Left ventricle myocardium inferior (tissue), 1 donor: ENCODE measurements at places on chromosomes 13 and 19. TPM values are rescaled to one million over a fixed set of nuclear protein-coding genes. Genes with fewer than 3 reads are reported as not detected.
A peak's percentile ranks its signal among the peaks of the same experiment; 100 is the strongest.

DNA sequence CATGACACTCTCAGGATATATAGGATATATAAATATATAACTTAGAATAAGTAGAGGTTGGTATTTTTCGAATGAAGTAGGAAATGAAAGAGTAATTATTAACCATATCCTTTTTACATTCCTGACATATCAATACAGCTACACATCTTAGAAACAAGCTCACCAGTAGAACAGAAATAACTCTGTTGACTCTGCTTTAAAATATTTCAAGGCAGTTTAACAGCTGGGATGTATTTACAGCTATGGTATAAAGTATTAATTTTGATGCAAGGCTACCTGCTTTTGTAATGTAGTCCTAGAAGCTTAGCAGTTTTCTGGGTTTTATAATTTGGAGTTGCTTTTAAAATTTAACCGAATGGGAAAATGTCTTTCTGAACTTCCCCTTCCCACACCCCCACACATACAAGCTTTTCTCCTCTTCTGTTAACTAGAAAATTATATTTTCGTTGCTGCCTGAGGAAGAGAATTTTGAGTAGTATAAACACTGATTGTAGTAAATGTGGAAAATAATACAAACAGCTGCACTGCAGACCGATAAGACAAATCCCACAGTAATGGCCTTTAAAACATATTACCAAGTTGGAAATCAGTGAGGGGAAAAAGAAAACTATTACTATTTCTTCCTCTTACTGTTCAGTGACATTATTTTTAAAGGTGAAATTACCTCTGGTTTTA, 147.7 kb downstream of the GGACT start:
- no peak for DNase-seq

GRCh38 chr19:43997631-43998290, 5.0 kb upstream of the ZNF230 start:
- no peak for DNase-seq

GRCh38 chr13:52845334-52845761, 3.1 kb downstream of the PCDH8 start:
- DNase-seq: no peak

Gene GPR18
- not detected for total RNA-seq

Gene WDR88
- not detected for total RNA-seq

Gene UFM1
- 26.1 TPM for total RNA-seq

DNA sequence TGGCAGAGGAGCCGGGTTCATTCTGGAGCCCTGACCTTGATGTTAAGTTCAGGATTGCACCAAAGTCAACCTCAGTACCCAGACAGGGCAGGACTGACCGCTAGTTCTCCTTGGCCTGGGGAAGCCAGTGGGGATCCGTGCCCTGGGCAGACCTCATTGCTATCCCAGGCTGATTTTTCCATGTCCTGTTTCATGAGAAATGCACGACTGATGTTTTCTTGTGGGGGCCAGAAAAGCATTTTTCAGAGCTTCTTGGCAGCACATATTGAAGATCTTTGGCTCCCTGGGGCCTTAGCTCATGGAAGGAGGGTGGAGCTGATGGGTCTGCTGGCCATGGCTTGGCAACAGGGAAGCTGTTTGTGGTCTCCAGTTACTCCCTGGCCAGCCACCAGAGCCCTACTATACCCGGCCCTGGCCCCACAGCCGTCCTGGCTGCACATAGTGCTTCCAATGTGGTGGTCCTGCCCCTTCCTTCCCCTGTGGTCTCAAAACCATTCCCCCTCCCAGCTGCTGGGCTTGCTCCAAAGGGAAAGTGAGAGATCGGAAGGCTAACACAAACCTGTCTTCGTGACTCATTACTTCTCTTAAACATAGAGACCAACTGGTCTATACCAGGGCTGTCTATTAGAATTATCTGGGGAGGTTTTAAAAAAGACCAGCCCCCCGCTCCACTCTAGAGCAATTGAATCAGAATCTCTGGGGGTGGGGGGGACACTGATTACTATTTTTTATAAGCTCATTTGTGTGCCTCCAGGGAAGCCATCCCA, 11.2 kb downstream of the IL17D start:
- peak; percentile 68 for DNase-seq

Gene MEX3D
- 6.4 TPM for total RNA-seq

Gene JOSD2
- total RNA-seq: 28.6 TPM

DNA sequence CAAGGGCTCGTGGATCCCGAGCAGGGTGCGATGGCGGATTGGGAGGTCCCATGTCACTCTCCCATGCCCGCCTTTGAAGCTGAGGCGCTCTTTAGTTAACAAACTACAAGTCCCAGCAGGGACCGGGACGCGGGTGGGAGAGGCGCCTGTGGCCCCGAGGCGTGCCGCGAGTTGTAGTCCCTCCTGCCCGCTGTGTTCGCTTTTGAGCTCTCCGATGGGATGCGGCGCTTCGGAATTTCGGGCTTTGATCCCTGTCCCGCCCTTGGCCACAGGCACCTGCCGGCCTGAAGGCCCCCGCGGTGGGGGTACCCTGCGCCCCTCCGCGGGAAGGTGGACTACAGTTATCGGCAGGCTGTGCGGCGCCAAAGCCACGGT, 11.0 kb downstream of the CYTH2 start:
- peak; percentile 70 for DNase-seq

GRCh38 chr13:76225815-76226489, 589.8 kb downstream of the LMO7 start:
- peak; percentile 33 for DNase-seq

DNA sequence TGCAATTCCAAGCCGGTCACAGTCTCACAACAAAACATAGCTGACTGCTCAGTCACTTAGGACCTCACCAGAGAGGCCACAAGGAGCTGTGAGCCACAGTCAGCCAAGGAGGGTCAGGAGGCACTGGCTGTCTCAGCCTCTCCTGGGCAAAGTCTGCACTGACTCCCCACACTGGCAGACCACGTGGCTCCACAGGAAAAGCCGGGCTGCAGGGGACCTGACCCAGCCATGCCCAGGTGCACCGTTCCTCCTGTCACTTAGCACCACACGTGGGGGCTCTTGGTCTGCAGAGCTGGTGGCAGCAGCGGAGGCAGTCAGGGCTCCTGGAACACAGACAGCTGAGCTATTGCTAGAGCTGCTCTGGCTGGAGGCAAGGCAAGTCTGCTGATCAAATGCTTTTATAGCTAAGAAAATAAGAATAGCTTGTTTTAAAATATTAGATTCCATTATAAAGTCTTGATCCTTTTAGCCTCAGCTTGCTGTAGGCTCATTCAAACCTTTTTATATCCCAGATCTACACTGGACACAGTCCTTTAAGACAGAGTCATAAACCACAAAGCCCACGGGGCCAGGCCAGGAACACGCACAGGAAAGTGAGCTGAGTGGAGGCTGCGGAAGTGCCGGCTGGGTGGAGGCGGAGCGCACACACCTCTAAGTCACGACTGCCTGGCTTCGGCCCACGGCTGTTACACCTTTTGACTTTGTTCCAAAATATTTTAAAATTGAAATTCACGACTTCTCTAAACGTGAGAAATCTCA, 744.1 kb downstream of the UQCRFS1 start:
- DNase-seq: no peak

Gene TRAPPC6A
- total RNA-seq: 15.8 TPM

DNA sequence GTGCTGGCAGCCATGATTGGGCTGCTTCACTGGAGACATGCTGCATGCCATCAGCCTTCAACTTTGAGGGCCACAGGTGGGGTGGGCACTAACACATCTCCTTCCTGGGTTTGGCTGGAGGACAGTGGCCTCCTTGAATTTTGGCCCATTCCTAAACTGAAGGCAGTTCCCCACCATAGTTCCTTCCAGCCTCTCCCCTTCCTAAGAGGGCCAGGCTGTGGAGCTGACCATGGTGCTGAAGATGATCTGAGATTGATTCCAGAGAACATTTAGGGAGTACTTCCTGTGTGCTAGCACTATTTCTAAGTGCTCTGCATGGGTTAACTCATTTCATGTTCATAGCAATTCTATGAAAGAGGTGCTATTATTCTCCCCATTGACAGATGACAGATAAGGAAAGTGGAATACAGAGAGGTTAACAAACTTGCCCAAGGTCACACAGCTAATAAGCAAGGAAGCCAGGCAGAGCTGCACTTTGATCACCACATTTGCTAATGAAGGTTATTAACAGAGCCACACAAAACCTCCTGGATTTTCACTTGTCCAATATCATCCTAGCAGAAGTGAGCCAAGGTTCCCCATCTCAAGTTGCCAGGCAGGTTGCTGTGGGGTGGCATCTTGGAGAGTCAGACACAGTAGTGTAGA, 175.3 kb downstream of the ZIC5 start:
- no peak for DNase-seq

Gene ZNF763
- 3.1 TPM for total RNA-seq

GRCh38 chr19:43625918-43626579, 6.6 kb upstream of the ZNF428 start:
- DNase-seq: no peak

DNA sequence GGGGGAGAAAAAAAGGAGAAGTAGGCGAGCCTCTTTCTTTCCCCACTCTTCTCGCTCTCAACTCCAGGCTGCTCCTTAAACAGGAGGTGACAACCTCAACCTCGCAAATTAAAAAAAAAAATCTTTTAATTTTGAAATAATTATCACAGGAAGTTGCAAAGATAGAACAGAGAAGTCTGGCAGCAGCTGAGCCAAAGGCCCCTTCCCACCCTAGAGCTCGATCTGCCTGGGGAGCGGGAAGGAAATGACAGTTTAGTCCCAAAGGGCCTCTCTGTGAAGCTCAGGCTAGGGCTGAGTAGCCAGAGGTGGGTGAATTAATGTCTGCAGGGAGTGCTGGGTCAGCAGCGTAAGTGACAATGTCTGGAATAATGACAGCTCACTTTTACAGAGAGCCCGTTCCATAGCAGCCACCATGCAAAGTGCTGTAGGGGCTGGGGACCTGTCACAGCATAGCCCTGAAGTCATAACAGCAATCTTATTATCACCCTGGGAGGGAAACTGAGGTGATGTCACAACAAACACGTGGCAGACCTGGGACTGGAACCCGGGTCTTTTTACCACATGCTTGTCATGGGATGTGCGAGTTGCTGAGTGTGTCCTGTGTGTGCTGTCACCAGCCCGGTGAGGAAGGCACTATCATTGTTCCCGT, 8.8 kb upstream of the CD22 start:
- DNase-seq: no peak

Gene ZNF578
- 2.4 TPM for total RNA-seq

GRCh38 chr19:55592391-55593090, 6.8 kb downstream of the FIZ1 start:
- no peak for DNase-seq

- DNase-seq: no peak
Observed at GRCh38 chr13:38582133-38582532, 104.7 kb upstream of the FREM2 start.

Gene GRIN2D
- 0.30 TPM for total RNA-seq

DNA sequence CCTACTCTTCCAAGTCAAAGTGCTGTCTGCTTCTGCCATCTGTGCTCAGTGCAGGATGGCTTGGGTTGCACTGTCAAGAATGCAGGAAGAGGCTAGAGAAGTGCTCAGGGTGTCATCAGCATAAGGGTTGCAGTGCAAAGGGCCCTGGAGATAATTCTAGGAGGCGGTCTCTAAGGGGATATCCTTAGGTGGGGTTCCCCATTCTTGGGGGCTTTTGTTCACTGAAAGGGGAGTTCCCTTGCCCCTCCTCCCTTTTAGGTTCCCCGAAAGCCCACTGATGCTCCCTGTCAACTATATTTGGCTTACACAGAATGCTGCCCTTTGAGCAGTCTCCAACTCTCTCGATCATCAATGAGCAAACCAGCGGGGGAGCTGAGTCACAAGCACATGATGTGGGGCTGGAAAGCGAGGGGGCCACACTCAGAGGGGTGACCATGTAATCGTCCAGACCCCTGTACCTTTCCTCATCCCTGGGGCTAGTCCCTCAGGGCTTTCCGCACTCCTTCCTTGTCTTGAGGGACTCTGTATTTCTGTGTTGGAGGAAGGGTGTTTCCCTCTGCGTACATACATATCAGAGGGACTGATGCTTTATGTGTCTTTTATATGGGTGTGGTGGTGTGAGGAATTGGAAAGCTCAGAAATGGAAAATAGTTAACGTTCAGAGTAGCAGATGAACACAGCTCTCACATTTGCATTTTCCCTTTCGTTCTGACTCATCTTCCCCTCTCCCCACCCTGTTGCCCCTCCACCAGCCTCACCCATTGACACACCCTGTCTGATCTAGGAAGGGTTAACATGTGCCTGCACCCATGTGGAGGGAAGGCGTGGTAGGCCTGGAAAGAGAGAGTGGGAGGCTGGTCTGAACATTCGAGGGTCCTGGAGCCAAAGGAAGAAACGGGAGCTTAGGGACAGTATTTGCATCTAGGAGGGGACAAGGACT, 6.7 kb downstream of the ZBTB32 start:
- DNase-seq: no peak

Gene SERTAD1
- 9.2 TPM for total RNA-seq

- no peak for DNase-seq
Observed at GRCh38 chr19:43124360-43124759, 41.9 kb upstream of the PSG2 start.

DNA sequence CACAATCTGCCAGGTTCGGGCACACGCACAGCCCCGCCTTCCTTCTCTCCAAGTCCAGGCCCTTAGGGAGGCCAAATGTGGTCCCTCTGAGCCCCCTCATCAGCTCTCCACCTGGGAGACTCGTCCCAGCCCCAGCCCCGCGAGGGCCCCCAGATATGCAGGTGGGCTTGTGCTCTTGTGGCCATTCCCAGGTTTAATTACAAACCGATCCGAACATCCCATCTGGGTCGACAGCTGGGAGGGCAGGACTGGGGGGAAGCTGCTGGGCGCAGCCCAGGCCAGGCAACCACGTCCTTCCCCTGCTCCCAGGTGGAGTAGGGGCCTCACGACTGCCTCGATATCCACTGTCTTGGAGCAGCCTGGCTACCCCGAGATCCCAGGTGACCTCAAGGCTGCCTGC, 7.5 kb upstream of the C2CD4C start:
- peak; percentile 10 for DNase-seq

Gene IGSF23
- total RNA-seq: not detected

DNA sequence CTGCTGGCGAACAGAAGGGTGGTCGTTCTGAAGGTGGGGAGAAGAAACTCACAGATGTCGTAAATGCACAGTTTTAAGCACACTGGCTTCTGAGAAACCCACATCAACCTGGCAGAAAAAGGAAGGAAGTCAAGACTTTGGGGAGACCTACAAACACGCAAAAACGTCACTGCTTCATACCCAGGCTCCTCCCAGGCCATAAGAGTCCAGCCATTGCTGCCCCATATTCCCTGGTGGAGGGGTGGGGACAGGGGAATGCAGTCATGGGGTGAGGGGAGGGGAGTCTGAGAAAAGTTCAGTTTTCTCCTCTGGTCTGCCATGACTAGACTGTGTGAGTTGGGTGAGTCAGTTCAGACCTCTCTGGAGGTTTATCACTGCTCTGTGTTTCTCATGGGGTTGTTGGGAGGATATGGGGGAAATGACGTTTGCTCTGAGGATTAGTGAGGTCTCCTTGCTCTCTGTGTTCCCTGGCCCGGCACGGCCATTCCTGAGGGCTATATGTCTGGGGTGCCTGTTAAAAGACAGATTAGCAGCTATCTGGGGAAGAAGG, 139.0 kb downstream of the FLT1 start:
- DNase-seq: no peak

Gene STXBP2
- total RNA-seq: 4.5 TPM

DNA sequence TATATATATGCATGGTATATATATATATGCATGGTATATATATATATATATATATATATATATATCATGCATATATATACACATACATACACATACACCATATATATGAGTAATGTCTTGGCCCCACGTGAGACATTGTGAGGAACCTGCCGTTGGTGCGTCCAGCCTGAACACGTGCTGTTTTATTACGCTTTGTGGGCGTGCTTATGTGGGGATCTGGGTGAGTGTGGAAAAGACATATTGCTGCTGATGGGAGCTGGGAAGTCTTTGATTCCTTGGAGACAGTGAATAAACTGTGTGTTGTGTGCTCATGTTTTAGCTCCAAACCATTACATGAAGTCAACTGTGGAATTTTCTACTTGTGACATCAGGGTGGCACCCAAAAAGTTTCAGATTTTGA, 28.9 kb downstream of the KCTD15 start:
- DNase-seq: no peak

- DNase-seq: no peak
Observed at GRCh38 chr19:27733551-27734266, 1479.2 kb downstream of the UQCRFS1 start.
